ENCODE measurements at places on chromosomes 2 and 18. TPM values are rescaled to one million over a fixed set of nuclear protein-coding genes. Genes with fewer than 3 reads are reported as not detected.

The NR4A2 gene
- total RNA-seq: 45.6 TPM

The CTAGE1 gene
- total RNA-seq: not detected

The TMEM247 gene
- not detected for total RNA-seq

The C2orf78 gene
- total RNA-seq: not detected

The PLCL1 gene
- 8.4 TPM for total RNA-seq

The STEAP3 gene
- total RNA-seq: 7.0 TPM

The POTEF gene
- not detected for total RNA-seq

GRCh38 chr18:79816092-79816491, 18.4 kb downstream of the KCNG2 start:
- no peak overlapping the region for H3K4me3 ChIP-seq
- no peak for DNase-seq
- H3K4me1 ChIP-seq: no peaks in the 10 kb centered on the region
- no peaks in the 10 kb centered on the region for H3K27me3 ChIP-seq

GRCh38 chr2:232338759-232339106, 39.8 kb upstream of the ALPP start:
- H3K27ac ChIP-seq: no peak overlapping the region
- H3K4me3 ChIP-seq: no peak overlapping the region
- no peaks in the 10 kb centered on the region for H3K4me1 ChIP-seq

- H3K36me3 ChIP-seq: no peaks in the 10 kb centered on the region
- H3K4me3 ChIP-seq: no peak overlapping the region
- H3K27ac ChIP-seq: no peak overlapping the region
- no peak for DNase-seq
- no peaks in the 10 kb centered on the region for H3K27me3 ChIP-seq
Measured at GRCh38 chr18:74242438-74243096, 49.2 kb downstream of the CYB5A start.

DNA sequence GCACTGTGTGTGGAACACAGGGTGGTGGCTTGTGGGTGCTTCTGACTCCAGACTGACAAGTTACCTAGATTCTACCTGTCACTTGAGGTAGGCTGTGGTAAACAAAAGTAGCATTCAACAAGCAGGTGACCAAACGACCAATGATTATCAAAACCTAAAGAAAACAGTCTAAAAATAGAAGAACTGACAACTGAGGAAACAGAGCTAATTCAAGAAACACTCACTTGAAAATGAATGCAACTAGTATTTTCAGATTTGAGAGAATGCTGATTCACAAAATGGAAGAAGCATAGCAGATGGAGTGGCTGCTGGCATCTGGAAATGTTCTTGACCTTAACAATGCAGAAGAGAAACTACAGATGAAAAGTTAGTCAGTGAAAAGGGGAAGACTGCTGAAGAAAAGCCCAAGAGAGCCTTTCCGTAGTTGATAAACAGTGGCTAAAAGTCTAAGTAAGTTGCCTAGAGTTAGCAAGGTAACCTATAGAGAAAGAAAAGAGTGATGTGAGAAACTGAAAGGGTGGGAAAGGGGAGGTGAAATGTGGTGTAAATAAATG, 170.4 kb downstream of the NCK2 start:
- no peak for DNase-seq
- no peaks in the 10 kb centered on the region for H3K4me1 ChIP-seq
- no peaks in the 10 kb centered on the region for H3K27me3 ChIP-seq
- no peak overlapping the region for H3K27ac ChIP-seq

GRCh38 chr2:109423556-109424359, 190.0 kb downstream of the SEPTIN10 start:
- no peak overlapping the region for H3K4me3 ChIP-seq
- no peaks in the 10 kb centered on the region for H3K27me3 ChIP-seq
- no peaks in the 10 kb centered on the region for H3K4me1 ChIP-seq
- DNase-seq: no peak
- H3K36me3 ChIP-seq: no peaks in the 10 kb centered on the region
- H3K27ac ChIP-seq: no peak overlapping the region

DNA sequence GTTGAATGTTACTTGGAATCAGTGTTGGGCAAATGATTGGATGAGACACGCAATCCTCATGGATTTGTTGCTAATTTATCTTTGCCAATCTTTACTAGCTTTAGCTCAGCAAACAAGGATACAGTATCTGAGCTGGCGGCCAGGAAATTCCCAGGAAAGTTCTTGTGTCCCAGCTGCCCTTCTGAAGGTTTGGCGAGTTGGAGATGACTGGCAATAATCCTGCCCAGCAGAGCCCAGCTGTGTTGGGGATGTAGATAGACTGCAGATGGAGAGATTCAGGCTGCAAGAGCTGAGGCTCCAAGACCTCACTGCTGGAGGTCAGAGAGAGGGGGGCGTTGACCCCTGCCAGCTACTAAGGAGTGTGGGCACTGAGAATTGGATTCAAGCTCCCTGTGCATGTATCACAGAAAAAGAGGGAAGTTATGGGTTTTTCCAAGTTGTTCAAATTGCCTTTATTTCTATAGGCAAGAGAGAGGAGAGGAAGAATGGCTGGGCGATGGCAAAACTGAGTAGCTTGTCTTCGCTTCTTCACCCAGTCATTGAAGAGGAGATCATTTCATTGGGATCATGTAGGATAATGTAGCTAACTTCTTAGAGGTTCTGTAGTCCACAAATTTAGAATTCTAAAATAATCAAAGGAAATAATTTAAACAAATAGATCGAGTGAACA, 506.8 kb upstream of the LRATD1 start:
- no peaks in the 10 kb centered on the region for H3K4me1 ChIP-seq
- H3K36me3 ChIP-seq: no peaks in the 10 kb centered on the region
- H3K4me3 ChIP-seq: no peak overlapping the region
- no peak for DNase-seq

DNA sequence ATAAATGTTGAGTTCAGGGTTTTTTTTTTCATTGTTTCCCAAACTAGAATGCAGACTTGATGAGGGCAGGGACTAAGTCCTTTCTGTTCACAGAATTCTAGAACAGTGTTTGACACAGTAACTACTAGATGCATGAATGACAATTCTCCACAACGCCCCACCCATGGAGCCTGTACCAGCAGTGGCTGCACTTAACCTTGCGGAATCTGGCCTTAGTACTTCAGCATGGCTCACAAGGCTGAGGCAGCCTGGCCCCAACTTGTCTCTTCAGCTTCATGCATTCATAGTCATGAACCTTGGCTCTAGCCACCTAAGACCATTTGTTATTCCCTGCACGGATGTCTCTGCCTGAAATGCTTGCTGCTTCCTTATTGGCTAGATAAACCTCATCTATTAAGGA, 29.5 kb upstream of the MSGN1 start:
- no peaks in the 10 kb centered on the region for H3K36me3 ChIP-seq
- H3K27me3 ChIP-seq: no peaks in the 10 kb centered on the region
- H3K27ac ChIP-seq: no peak overlapping the region
- DNase-seq: no peak

DNA sequence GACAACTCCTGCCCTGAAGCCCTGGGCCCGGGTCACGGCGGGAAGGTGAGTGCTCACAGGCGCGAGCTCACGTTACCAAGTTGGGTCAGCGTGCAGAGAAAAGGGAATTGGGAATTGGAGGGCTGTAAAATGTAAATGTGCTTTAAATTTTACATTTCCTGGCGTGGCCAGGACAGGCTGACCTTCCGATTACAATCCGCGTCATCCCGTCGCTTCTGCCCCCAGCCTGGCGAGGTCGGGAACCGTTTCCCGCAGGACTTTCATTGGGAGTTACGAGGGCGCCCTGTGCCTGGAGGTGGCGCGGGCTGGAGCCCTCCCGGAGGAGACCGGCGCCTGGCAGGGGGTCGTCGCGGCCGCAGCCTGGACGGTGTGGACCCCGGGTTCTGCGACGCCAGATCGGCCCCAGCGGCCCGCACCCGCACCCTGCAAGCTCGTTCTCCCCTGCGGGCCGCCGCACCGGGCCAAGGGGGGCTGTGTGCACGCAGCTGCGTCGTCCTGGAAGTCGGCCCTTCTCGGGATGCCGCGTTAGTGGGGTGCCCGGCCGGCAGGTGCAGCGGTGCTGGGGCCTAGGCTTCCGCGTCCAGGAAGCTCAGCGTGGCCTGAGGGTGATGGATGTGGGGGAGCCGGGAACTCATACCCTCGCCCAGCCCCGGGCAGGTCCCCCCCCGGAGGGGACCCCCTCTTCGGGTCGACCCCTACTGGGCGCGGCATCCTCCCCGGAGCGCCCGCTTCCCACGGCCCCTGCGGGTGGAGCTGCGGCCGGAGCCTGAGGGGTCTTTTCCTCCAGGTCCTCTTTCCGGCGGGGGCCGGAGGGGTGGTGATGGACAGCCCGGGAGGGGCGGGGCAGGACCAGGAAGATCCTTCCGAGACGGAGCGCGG, 63.9 kb downstream of the LRRFIP1 start:
- peaks cover 5% of the 10 kb centered on the region for H3K4me1 ChIP-seq
- peak overlapping the region; percentile 73 for H3K27ac ChIP-seq
- peak overlapping the region; percentile 83 for H3K4me3 ChIP-seq
- no peak for DNase-seq
- no peaks in the 10 kb centered on the region for H3K36me3 ChIP-seq
- no peaks in the 10 kb centered on the region for H3K27me3 ChIP-seq

DNA sequence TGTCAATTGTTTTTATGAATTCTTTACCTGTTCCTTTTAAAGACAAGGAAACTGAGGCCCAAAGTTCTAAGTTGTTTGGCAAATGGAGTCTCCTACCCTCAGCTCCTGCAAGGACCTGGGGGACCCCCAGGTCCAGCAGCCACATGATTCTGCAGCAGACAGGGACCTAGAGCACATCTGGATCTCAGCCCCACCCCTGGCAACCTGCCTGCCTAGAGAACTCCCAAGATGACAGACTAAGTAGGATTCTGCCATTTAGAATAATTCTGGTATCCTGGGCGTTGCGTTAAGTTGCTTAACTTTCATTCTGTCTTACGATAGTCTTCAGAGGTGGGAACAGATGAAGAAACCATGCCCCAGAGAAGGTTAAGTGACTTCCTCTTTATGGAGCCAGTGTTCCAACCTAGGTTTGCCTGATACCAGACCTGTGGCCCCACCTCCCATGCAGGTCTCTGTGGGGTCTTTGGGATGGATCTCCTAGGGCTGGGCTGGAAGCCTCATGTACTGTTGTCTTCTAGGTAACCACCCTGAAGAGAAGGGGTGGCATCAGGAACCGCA, 5.6 kb upstream of the CENPA start:
- H3K36me3 ChIP-seq: no peaks in the 10 kb centered on the region
- DNase-seq: no peak
- no peaks in the 10 kb centered on the region for H3K27me3 ChIP-seq
- no peaks in the 10 kb centered on the region for H3K4me1 ChIP-seq

- no peak overlapping the region for H3K27ac ChIP-seq
- no peak overlapping the region for H3K4me3 ChIP-seq
- DNase-seq: no peak
- H3K4me1 ChIP-seq: no peaks in the 10 kb centered on the region
- no peaks in the 10 kb centered on the region for H3K36me3 ChIP-seq
Measured at GRCh38 chr18:46809145-46809544, 52.3 kb upstream of the ST8SIA5 start.

GRCh38 chr2:216142540-216142939, 33.4 kb downstream of the XRCC5 start:
- no peaks in the 10 kb centered on the region for H3K36me3 ChIP-seq
- H3K27ac ChIP-seq: no peak overlapping the region

- no peak for DNase-seq
- no peaks in the 10 kb centered on the region for H3K4me1 ChIP-seq
- H3K4me3 ChIP-seq: no peak overlapping the region
- H3K36me3 ChIP-seq: no peaks in the 10 kb centered on the region
- H3K27ac ChIP-seq: no peak overlapping the region
Measured at GRCh38 chr2:222837643-222838056, 23.2 kb upstream of the ACSL3 start.

DNA sequence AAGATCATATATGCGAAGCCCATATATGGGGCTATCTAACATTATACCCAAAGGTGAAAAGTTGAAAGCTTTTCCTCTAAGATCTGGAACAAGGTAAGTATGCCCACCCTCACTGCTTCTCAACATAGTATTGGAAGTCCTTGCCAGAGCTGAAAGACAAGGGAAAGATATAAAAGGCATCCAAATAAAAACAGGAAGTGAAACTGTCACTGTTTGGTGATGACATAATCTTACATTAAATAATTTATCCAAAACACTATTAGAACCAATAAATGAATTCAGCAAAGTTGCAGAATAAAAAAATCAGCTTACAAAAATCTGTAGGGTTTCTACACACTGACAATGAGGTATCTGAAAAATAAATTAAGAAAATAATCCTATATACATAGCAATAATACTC, 205.8 kb downstream of the INSIG2 start:
- no peak overlapping the region for H3K27ac ChIP-seq
- H3K4me3 ChIP-seq: no peak overlapping the region
- H3K27me3 ChIP-seq: no peaks in the 10 kb centered on the region
- no peaks in the 10 kb centered on the region for H3K36me3 ChIP-seq

DNA sequence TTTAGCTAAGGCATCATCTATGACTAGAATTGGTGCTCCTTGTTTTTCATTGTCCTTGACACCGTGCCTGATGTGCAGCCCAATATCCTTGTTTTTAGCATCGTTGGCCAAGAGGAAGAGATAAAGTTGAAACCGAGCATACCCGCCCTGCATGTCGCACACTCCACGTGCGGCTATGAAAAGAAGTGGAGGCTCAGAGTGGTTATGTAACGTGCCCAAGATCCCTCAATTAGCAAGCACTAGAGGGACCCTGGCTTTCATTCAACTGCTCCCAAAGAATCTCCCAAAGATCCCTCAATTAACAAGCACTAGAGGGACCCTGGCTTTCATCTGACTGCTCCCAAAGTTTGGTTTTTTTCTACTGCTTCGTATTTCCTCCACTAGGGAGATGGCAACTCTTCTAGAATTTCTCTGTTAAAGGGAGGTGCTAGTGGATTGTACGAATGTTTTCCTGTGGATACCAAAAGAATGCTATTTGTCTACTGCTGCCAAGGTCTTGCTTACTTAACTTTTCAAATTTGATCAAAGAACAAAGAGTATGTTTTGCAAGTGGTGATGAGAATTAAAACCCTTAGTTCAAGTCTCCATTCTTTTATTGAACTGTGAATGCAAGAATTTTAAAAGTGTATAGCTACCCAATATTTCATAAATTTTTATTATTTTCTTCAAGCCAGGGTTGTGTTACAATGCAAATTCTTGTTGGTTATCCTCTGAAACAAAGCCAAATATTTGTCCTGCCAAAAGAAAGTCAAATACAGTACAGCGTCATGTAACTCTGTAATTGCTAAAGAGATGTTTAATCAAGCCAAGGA, 92.1 kb downstream of the AOX1 start:
- H3K27me3 ChIP-seq: no peaks in the 10 kb centered on the region
- peak; percentile 57 for DNase-seq
- no peak overlapping the region for H3K27ac ChIP-seq
- peaks cover 6% of the 10 kb centered on the region for H3K4me1 ChIP-seq
- H3K36me3 ChIP-seq: no peaks in the 10 kb centered on the region
